Endothelial cell (in vitro differentiated cells): ENCODE measurements at places on chromosomes 1 and 21. TPM values are rescaled to one million over a fixed set of nuclear protein-coding genes. Genes with fewer than 3 reads are reported as not detected.
A peak's percentile ranks its signal among the peaks of the same experiment; 100 is the strongest.

Gene ZFYVE9
- total RNA-seq: 19.5 TPM

Gene CAMK1G
- total RNA-seq: not detected

Gene HES5
- total RNA-seq: not detected

Gene SLC25A34
- total RNA-seq: 3.5 TPM

Gene TNFRSF8
- 1.9 TPM for total RNA-seq

Gene RYR2
- 5.4 TPM for total RNA-seq

Gene ANKRD65
- total RNA-seq: 0.31 TPM

Gene GBP7
- 0.69 TPM for total RNA-seq

Gene SIPA1L2
- total RNA-seq: 153 TPM

Gene ITLN2
- total RNA-seq: 118 TPM

GRCh38 chr1:40794048-40794447 lies 10.5 kb downstream of the KCNQ4 start:
- no peak for DNase-seq

DNA sequence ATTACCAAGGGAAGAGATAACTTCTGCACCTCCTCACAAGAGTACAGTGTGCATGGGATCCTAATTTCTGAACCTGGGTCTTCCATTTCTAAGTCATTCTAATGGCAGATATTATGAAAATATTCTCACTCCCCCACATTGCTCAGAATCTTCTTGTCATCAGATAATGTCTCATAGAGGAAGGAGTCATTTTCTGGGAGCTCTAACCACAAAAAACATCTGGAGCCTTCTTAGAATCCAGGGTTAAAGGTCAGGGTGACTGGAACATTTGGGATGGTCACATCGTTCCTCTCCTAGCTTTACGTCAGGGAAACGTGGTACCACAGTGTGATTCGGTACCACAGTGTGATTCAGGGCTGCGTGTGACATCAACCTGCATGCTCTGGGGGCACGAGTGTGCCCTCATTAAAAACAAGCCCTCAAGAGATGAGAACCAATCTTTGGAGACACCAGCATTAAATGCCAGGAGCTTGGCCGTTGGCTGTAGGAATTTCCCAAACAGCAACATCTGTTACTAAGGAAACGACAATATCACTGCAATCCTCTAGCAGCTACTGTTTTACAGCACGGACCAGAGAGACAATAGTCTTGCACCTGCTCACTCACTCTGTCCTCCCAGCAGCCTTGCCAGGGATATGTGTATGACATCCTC lies 179.1 kb downstream of the PSMG1 start:
- no peak for DNase-seq

DNA sequence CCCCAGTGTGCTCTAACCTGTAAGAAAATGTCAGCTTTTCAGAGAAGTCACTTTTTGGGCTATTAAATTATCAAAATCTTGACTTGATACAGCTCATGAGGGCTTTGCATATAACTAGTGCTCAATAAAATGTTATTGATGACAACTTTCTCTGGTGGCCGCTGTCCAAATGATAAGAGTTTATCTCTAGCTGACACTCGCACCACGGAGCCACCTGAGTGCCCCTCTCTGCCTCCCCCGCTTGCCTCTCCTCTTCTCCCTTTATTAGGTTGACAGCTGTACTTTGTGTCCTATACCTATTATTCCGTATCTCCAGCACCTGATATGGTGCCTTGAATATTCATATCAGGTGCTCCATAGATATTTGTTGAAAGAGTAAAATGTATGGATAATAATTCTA lies 82.8 kb downstream of the PHTF1 start:
- no peak for DNase-seq

- DNase-seq: peak; percentile 29
These were observed 19.3 kb upstream of the SLC35A3 start for GRCh38 chr1:99950486-99950885.

DNA sequence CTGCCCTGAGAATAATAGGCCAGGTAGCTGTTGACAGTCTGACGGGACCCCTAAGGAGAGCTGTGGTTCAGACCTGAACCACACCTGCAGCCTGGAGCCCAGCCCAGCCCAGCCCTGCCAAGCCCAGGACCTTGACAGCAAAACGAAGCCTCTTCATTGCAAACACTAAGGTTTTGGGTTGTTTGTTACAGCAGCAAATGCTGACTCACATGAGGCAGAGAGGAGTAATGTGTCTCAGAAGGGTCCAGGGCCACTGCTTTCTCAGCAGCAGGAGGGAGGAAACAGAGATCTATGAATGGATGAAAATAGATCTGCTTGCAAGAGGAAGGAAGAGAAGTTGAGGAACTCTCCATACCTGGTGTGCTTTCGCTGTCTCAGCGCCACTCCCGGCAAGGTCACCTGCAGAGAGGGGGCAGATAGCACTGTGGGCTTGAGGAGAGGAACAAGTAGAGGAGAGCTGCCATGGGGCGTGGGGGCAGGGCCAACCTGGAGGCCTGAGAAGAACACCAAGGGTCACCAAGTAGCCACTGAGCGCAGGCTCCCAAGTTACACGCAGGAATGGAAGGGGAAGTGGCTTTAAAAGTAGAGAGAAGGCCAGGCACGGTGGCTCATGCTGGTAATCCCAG lies 127.2 kb downstream of the ZNF281 start:
- DNase-seq: no peak

GRCh38 chr1:107669996-107670395 lies 295.0 kb downstream of the VAV3 start:
- DNase-seq: no peak

DNA sequence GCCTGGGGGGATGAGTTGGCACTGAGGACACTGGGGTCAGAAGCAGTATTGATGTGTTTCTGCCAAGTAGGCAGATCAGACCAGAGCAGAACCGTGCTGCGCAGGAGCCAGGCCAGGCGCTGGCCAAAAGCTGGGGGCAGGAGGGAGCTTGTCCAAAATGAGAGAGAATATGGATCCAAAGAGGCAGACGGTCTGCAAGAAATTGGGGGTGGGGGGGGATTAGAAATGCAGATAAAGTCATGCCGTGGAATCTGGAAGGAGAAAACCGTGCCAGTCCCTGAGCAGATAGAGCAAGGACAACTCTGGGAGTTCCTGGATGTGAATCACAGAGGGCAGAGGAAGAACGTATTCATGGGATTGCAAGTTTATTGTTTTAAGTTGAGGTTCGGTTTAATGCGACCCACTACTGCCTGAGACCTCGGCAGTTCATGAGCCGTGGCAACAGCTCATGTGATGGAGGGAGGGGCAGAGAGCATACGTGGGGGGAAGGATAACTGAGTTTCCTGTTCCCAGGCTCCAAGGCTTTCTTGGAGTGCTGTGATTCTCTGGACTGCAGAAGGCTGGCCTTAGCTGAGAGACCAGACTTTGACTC lies 224.0 kb downstream of the FGGY start:
- DNase-seq: no peak

DNA sequence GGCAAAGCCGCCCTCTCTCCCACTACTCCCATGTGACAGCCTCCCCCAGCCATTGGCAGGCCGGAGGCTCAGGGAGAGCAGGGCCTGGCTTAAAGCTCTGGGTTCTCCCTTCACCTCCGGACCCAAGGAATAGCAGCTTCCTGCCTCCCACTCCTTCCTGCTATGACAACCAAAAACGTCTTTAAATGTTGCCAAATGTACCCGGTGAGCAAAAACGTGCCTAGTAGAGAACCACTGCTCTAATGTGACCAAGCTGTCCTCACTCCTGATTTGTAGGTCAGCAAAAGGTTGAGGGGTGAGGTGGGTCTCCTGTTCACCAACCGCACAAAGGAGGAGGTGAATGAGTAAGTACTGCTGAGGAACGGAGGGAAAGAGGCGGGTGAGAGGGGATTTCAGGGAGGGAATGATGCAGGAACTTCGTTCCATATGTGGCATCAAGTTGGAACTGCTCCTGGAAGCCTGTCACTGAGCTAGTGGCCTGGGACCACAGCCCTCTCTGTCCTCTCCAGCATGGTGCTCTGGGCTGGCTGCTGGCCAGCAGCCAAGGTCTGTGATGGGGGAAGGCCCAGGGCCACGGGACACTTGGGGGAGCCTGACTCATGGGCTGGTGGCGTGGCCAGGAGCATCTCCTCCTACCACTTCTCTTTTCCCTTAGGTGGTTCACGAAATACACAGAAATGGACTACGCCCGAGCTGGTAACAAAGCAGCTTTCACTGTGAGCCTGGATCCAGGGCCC lies 5.7 kb downstream of the MRTO4 start:
- DNase-seq: no peak

DNA sequence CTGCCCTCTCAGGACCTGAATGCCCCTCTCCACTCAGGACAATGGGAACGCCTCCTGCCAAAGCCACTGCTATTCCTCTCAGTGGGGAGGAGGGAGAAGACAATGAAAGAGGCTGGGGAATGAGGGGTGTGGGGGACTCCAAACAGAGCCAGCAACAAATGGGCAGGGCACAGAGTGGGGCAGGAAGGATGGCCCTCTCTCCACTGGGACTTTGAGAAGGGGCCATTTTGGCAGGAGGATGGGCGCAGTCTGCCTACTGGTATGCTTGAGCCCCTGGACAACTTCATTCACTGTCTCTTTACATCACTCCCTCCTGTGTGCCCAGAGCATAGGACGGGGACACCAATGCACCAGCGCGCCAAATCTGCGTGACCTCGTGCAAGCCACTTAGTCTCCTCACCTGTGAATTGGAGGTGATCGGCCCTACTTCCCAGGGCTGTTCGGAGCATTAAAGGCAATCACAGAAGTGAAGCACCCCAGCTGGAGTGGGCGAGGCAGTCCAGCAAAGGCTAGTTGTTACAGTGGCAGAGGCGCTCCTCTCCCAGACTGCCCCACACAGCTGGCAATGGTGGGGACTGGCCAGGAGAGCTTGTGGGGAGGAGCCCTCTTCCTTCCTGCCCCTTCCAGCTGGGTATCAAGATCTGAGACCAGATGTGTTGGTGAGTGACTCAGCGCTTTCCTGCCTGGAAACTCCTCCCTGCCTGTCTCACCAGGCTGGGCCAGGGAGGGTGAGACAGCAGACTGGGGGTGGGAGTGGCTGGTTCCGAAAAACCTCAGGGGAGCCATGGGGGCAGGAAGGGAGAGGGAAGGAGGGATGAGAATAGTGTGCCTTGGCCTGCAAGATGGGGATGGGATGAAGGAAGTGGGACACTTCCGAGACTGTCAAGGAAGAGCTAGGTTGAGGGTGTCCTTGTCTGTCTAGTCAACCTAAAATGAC lies 22.4 kb upstream of the SYNC start:
- peak; percentile 22 for DNase-seq

GRCh38 chr1:247574236-247574635 lies 13.9 kb upstream of the OR2G2 start:
- no peak for DNase-seq

DNA sequence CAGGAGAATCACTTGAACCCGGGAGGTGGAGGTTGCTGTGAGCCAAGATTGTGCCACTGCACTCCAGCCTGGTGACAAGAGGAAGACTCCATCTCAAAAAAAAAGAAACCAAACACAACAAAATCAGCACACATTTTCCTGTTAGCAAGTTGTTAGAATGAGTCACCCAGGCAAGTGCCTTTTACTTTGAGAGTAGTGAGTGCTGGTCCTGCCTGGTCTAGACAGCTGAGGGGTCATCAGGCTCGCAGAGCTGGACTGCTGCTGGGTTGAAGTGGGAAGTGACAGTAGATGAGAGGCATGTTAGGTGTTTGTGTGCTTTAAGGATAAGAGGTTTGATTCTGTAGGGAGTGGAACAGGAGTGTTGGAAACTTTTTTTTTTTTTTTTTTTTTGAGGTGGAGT lies 31.9 kb downstream of the GNPAT start:
- DNase-seq: no peak

GRCh38 chr1:7865978-7866377 lies 13.1 kb upstream of the UTS2 start:
- no peak for DNase-seq

DNA sequence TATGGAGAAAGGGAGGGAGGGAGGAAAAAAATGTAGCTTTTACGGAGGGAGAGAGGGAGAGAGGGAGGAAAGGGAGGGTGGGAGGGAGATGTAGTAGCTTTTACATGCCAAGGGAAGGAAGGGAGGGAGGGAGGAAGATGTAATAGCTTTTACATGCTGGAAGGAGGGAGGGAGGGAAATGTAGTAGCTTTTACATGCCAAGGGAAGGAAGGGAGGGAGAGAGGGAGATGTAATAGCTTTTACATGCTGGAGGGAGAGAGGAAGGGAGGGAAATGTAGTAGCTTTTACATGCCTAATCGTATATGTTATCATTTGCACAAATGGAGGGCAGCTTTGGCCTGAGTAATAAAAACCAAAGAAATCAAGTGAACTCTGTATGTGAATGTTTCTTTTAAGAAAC lies 35.6 kb downstream of the EEIG2 start:
- DNase-seq: no peak
